ENCODE measurements at places on chromosomes 5 and 9. TPM values are rescaled to one million over a fixed set of nuclear protein-coding genes. Genes with fewer than 3 reads are reported as not detected.

The STK10 gene
- 30.2 TPM for total RNA-seq

The LCP2 gene
- total RNA-seq: 11.1 TPM

The FBLL1 gene
- 2.0 TPM for total RNA-seq

The FABP6 gene
- not detected for total RNA-seq

The NDUFS4 gene
- 108 TPM for total RNA-seq

The APBA1 gene
- 24.0 TPM for total RNA-seq

The PNPLA7 gene
- total RNA-seq: 4.3 TPM

The STPG3 gene
- not detected for total RNA-seq

The KLHL9 gene
- 36.2 TPM for total RNA-seq

The MVB12B gene
- total RNA-seq: 24.4 TPM

All from metanephros (tissue), 2 donors.